ENCODE measurements at places on chromosomes 13 and 19.

- no peak for DNase-seq
Measured at GRCh38 chr19:31356587-31357314, 7.5 kb upstream of the TSHZ3 start.

- peak; percentile 5 for DNase-seq
Measured at GRCh38 chr13:112071102-112071722, 4.3 kb downstream of the SOX1 start.

DNA sequence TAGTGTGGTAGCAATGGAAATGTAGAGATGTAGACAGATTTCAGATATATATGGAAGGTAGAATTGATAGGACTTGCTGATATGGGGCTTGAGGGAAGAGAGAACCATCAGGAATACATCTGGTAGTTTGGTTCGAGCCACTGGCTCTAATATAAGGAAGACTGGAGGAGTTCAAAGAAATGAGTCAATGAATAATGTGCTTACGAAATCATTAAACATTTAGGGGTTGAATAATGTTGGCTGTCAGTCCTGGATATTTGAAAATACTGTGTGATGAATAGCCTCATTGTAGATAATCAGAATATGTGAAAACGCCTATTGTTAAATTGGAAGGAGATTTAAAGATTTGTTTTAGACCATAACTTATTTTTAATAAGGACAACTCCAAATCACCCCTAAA is 21.6 kb downstream of the SGCG start:
- DNase-seq: no peak

DNA sequence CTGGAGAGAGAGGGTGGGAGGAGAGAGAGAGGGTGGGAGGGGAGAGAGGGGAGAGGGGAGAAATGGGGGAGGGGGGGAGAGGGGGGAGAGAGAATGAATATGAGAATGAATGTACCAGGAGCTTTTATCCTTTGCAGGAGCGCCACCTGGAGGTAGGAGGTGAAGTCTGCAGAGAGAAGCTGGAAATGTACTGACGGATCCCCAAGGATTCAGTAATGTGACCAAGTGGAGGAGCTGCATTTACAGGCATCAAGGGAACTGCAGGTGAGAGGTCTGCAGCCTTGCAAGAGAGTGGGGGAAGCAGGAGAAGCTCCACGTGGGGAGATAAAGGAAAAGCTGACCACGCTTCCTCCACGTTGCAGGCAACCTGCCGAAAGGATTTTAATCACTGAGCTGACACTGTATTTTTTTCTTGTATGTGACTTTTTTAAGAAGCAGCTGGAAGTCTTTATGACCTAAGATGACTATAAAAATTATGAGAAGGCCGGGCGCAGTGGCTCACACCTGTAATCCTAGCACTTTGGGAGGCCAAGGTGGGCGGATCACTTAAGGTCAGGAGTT is 33.7 kb downstream of the VSTM1 start:
- peak; percentile 67 for DNase-seq

- no peak for DNase-seq
Measured at GRCh38 chr19:48870048-48870447, 1.6 kb upstream of the PLEKHA4 start.
